ENCODE measurements at places on chromosomes 5 and 9.

DNA sequence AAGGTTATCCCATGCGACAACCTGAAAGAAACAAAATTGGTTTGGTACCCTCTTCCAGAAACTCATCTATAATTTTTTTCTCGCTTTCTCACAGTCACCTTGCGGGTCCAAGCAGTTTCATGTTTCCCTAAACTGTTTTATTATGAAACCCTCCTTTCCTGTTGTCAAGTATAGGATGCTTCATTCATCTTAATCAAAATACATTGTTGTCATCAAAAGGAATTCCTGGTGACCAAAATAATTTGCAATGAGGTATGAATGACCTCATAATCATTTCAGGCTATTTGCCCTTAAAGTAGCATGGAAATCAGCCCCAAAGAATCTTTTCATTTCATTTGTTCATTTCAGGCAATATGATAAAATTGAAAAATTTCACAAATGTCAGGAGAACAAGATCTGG is 503.0 kb downstream of the SPATA31D1 start:
- no peak for DNase-seq

- DNase-seq = no peak
These were observed 512.1 kb downstream of the MAN2A1 start for GRCh38 chr5:110201791-110202190.

GRCh38 chr9:31112491-31112890 is 1272.0 kb upstream of the ACO1 start:
- DNase-seq = no peak

DNA sequence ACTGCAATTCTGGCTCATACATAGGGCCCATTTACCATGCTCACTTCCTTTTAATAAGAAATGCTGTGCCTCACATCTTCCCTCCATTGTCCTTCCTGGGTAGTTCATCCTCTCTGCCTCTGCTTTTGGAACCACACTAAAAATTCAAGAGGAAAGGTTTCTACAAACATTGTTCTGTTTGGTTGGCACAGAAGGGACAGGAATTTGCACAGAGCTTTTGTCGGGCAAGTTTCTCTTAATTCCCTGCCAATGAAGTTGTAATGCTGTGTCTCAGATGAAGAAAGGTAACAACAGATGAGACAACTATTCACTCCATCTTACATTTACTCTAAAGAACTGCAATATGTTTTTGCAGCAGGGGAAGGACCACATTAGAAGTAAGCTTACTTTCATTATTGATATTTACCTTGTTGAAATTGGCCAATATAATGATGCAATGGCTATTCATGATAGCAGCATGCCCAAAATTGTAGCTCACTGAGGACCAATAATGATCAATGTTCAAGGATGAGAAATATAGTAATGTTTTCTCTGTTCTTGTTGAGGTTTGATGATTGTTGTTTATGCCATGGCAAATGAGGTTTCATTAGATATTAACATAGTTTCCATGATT is 82.5 kb upstream of the HMHB1 start:
- DNase-seq = no peak

- no peak for DNase-seq
These were observed 370.2 kb downstream of the MTRR start for GRCh38 chr5:8239198-8239597.

DNA sequence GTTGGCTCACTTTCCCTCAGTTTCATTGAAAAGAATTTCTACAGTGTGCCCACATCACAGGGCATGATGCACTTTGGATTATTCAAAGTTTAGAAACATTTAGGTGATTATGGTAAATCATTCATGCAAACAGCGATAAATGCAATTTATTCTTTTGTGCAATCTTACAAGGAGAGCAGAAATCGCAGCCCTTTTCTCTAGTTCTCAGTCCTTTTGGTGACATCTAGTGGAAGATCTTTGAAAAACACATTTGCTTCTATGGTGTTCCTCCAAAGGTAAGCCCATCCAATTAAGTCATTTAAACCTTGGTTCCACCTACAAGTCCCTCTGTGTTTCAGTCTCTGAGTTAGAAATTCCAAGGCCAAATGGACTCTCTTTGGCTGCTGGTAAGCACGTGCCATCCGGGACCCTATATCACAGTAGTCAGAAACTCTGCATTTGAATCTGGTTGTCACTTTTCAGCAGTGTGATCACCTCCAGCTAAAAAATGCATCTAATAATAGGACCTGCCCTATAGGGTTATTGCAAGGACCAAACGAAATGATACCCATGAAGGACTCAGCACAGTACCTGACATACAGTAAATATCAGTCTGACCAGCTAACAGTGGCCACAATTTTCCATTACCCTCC is 66.4 kb downstream of the MACROH2A1 start:
- DNase-seq = no peak

DNA sequence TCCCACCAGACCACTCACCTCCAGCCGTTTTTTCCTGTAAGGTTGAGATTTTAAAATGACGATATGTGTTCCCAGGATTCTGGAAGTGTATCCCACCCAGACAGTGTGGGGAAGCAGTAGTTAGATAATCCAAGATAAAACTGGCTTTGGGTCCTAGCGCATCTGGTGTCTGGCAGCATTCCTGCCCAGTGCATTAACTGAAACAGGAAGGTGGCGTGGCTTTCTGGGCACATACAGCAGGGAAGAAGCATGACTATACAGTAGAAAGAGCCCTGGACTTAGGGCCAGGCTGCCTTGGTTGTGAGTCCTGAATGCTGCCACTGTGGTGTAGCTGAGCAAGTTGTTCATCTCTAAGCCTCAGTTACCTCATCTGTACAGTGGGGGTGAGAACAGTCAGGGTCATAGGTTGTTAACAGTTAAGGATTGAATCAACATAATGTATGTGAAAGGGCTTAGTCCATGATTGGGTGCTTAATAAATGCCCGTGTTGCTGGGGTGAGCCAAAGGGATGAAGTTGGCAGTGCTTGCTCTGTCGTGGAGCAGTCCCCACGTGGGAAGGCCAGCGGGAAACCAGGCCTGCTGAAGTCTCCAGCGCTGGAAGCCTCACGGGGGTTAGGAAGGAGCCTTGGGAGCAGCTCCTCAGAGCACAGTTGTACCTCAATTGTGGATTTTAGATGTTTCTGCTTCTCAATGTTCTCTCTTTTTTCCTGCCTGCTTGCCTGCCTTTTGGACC is 18.0 kb downstream of the CLTA start:
- no peak for DNase-seq

GRCh38 chr5:176793343-176793699 is 17.0 kb upstream of the UNC5A start:
- DNase-seq = no peak

Measured in NCI-H2107 (cell line).